ENCODE measurements at places on chromosomes 7 and 10.

DNA sequence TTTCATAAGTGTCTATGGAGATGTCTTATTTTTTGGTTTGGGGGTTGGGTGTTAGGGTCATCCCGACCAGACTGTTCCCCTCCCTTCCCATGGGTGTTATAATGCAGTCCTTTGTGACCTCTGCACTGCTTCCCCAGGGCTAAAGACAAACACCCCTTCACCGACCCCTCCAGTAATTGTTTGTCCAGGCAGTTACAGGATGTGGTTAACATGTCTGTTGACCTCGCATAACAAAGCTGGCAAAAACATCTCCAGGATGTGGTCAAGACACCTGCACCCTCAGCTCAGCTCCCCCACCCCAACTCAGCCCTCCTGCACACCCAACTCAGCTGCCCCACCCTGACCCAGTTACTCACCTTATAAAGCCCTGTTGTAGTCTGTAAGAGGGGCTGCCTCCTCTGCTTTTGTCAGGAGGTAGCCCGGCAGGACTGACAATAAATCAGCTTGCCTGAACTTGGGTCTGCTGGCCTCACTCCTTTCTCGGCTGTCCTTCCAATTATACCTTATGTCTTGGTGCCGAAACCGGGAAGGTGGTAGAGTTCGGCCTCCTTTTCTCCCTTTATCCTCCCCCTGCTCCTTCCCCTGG lies 102.2 kb downstream of the ZNF92 start:
- no peak for DNase-seq

- no peak for DNase-seq
Measured at GRCh38 chr7:128383776-128384175, 22.3 kb upstream of the PRRT4 start.

DNA sequence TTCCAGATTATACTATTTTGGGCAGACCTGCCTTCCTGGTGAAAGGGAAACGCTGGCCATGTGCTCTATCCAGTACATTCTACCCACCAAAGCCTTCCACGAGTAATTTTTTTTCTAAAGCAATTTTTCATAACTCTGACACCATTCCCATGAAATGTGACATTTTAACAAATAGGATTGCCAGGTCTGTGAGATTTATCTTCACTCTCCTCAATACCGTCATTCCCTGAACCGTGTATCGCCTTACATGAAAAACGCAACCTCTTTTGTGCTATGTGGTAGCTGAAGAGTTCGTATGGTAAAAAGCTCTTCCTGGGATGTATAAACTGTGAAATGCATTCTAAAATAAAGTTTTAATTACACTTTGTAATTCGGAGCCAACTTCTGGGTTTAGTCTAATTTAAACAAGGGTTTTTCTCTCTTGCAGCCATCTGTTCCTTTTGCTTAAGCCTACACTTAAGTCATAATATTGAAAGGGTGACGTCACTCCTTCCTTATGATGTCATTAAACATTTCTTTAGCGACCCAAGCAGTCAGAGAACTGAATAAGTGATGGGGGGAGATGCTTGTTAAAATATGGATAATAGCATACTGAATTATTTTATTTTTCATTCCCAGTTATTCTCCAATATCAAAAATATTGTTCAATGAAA lies 27.7 kb downstream of the C1QL3 start:
- no peak for DNase-seq

GRCh38 chr10:96243296-96243695 lies 28.1 kb downstream of the BLNK start:
- no peak for DNase-seq

GRCh38 chr7:31312889-31313288 lies 27.6 kb downstream of the NEUROD6 start:
- DNase-seq = no peak

- no peak for DNase-seq
Measured at GRCh38 chr10:60615541-60615940, 162.7 kb upstream of the CDK1 start.

GRCh38 chr10:6204341-6205191 lies 1.8 kb downstream of the PFKFB3 start:
- no peak for DNase-seq

GRCh38 chr10:98340261-98340939 lies 72.4 kb upstream of the LOXL4 start:
- DNase-seq = no peak

DNA sequence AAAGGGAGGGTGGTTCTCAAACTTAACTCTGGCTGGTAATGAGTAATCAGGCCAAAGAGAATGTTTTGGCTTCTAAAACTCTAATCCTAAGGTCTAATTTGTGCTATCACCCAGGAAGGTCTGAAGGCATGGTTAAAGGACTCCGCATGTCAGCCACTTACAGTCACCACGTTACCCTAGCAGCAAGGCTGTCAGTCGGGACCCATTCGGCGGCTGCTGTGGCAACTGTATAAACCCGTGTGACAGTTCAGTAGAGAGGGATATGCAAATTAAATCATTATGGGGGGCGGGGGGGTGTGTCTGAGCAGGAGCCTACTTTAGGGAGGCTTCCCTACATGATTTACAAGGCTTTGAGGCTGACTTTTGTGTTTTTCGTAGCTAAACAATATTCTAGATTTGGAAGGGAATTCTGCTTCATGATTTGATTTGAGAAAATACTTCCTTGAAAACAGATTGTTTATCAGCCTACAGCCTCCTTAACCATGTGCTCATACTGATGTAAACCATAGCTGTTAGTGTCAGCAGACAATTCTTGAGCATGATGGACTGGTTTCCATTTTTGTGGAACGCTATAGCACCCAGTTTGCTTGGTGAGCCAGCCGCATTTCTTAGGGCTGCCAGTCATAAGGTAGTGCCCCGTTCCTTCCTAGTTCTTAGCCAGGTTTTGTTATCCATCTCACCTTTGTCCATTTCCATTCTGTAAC lies 284.4 kb downstream of the USP6NL start:
- DNase-seq = no peak

GRCh38 chr10:4066581-4067390 lies 281.8 kb upstream of the KLF6 start:
- no peak for DNase-seq

Measured in AG09309 (cell line).